ENCODE measurements at places on chromosomes 4 and X. TPM values are rescaled to one million over a fixed set of nuclear protein-coding genes. Genes with fewer than 3 reads are reported as not detected.

RHOH gene
- not detected for total RNA-seq

GRCh38 chrX:45731448-45731847, 530.8 kb upstream of the DIPK2B start:
- H3K36me3 ChIP-seq, result no peaks in the 10 kb centered on the region
- no peak for DNase-seq
- no peaks in the 10 kb centered on the region for H3K27me3 ChIP-seq
- no peak overlapping the region for H3K27ac ChIP-seq
- peaks cover 5% of the 10 kb centered on the region for H3K4me1 ChIP-seq
- H3K4me3 ChIP-seq, result no peak overlapping the region

NCAPG gene
- 15.6 TPM for total RNA-seq

- peak; percentile 88 for DNase-seq
- no peak overlapping the region for H3K4me3 ChIP-seq
- no peaks in the 10 kb centered on the region for H3K36me3 ChIP-seq
- no peaks in the 10 kb centered on the region for H3K27me3 ChIP-seq
- H3K27ac ChIP-seq, result peak overlapping the region; percentile 24
Measured at GRCh38 chr4:80192937-80193336, 4.4 kb upstream of the PRDM8 start.

GRCh38 chr4:144463896-144464295, 182.1 kb upstream of the HHIP start:
- H3K27ac ChIP-seq, result no peak overlapping the region
- no peaks in the 10 kb centered on the region for H3K36me3 ChIP-seq
- H3K4me1 ChIP-seq, result no peaks in the 10 kb centered on the region
- no peak for DNase-seq

- H3K4me3 ChIP-seq, result no peak overlapping the region
- no peaks in the 10 kb centered on the region for H3K4me1 ChIP-seq
- no peak overlapping the region for H3K27ac ChIP-seq
- no peaks in the 10 kb centered on the region for H3K36me3 ChIP-seq
Measured at GRCh38 chr4:42150653-42151567, 1.5 kb downstream of the BEND4 start.

SPACA5B gene
- not detected for total RNA-seq

DNA sequence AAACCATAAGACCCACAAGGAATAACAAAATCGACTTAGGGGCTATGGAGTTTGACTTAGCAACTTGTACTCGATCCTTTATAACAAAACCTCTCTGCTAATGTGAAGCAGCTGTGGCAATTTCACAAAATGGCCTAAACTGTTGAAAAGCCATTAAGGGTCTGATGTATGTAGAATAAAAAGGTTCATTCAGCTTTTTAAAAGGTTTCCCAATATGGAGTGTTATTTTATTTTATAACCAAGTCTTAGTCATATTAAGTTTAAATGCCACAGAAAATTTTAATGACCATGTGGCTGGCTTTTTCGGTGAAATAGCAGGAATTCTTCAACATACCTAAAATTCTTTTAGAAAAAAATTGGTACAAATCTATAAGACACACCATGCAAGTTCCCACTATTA, 291.8 kb upstream of the HAND2 start:
- H3K36me3 ChIP-seq, result no peaks in the 10 kb centered on the region
- no peak overlapping the region for H3K27ac ChIP-seq
- no peak overlapping the region for H3K4me3 ChIP-seq
- H3K4me1 ChIP-seq, result peaks cover 22% of the 10 kb centered on the region
- DNase-seq, result peak; percentile 40

DNA sequence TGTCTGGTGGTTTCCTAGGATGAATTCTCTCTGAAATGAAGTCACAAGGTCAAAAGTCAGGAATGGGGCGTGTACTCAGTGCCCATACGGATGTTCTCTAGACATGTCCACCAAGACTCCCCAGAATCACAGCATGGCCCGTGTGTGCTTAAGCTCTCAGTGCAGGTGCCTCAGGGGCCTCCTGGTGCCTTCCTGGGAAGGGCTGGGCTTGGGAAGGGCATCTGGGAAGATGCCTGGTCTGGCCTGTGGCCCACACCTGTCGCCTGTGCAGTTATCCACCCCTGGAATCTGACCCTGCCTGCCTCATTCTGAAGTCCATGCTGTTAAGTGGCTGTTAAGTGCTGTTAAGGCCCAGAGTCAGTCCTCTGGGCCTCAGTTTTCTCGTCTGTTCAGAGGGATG, 31.2 kb downstream of the SORCS2 start:
- DNase-seq, result no peak
- no peaks in the 10 kb centered on the region for H3K27me3 ChIP-seq
- H3K36me3 ChIP-seq, result no peaks in the 10 kb centered on the region
- H3K4me3 ChIP-seq, result no peak overlapping the region
- H3K4me1 ChIP-seq, result no peaks in the 10 kb centered on the region

DNA sequence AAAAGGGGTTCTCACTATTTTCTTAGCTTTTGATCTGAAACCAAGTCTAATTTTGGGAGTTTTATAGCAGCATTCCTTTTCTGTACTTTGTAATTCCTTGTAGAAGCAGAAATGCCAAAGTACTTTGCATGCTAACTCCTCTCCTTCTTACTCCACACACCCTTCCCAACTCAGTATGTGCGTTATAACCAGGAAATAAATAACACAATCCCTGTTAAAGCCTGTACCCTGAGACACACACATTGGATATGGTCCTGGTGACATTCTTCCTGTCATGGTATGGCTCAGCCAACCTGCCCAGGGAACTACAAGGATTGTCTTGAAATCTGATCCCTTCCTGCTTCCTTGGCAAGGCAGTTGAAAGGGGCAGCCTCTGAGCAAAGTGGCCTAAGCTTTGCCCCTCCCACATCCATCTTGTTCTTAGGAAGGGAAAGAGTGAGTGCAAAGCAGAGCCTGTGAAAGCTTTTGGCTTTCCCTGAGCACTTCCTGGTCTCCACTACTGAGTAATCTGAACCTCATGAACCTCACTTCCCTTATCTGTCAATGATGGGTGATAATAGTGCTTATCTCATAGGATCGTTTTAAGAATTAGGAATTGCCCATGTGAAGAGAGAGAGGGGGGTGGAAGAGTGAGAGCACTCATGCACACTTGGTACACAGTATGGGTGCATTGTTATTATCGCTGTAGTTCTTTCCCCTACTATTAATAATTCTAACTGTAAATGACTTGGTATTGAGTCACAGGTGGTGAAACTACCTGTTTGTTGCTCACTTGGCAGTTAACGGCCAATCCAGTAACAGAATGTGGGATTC, 109.3 kb downstream of the AFF2 start:
- H3K27me3 ChIP-seq, result no peaks in the 10 kb centered on the region
- no peaks in the 10 kb centered on the region for H3K4me1 ChIP-seq
- no peaks in the 10 kb centered on the region for H3K36me3 ChIP-seq
- H3K4me3 ChIP-seq, result no peak overlapping the region
- no peak for DNase-seq

- no peaks in the 10 kb centered on the region for H3K36me3 ChIP-seq
- no peaks in the 10 kb centered on the region for H3K27me3 ChIP-seq
- peak; percentile 94 for DNase-seq
- H3K4me3 ChIP-seq, result peak overlapping the region; percentile 49
- H3K4me1 ChIP-seq, result peaks cover 19% of the 10 kb centered on the region
Measured at GRCh38 chrX:40845331-40845911, 110.1 kb upstream of the MED14 start.

GPR34 gene
- not detected for total RNA-seq

DNA sequence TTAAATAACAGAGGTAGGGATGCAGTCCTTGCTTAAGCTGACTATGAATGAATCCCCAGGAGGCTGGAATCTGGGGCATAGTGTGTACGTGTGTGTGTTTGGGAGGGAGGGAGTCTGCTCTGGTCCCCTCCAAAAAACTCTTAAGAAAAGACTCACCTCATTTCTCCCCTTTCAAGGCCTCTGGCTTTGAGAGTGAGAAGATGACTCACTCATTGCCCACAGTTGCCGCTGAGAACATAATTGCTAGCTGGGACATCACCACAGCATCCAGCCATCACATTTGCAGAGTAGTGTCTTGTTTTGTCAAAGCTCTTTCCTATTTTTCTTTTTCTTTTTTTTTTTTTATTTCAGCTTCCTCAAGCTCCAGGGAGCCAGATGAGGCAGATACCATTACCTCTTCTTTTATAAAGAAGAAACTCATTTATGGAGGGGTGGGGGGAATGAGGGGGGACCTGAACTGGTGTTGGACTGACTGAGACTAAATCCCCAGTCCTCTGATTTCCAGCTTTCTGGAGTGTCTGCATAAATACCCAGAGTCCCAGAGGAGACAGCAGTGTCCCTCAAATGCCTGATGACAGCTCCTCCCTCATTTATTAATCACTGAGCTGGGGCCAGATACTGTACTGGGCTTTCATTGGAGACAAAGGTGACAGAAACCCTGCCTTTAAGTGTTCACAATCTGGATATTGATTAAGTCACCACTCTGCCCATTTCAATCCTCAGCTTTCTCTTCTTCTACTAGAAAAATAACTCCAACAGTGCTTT, 61.9 kb upstream of the LAS1L start:
- H3K36me3 ChIP-seq, result no peaks in the 10 kb centered on the region

DNA sequence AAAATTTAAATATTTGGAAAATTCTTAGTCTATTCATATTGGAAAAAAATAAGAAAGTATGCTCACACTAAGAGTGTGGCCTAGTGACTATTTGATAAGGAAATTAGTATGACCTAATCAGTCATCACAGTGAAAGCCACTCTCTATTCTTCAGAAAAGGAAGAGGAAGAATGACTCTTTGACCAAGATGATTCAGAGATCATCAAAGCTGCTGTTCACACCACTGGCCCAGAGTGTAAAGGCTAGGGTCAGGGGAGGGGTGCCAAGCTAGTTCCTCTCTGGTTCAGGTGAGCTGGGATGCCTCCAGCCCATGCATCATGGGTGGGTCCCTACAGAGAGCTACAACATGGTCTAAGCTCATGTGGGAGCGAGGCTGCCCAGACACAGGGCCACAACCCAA, 396.9 kb upstream of the NDST3 start:
- no peaks in the 10 kb centered on the region for H3K27me3 ChIP-seq
- no peak for DNase-seq
- H3K27ac ChIP-seq, result no peak overlapping the region
- H3K4me1 ChIP-seq, result no peaks in the 10 kb centered on the region
- H3K4me3 ChIP-seq, result no peak overlapping the region

EDA2R gene
- total RNA-seq, result 17.6 TPM

GLOD5 gene
- not detected for total RNA-seq
